Kidney (tissue), 22 donors: ENCODE measurements at places on chromosomes 3 and 15. TPM values are rescaled to one million over a fixed set of nuclear protein-coding genes. Genes with fewer than 3 reads are reported as not detected.

DNA sequence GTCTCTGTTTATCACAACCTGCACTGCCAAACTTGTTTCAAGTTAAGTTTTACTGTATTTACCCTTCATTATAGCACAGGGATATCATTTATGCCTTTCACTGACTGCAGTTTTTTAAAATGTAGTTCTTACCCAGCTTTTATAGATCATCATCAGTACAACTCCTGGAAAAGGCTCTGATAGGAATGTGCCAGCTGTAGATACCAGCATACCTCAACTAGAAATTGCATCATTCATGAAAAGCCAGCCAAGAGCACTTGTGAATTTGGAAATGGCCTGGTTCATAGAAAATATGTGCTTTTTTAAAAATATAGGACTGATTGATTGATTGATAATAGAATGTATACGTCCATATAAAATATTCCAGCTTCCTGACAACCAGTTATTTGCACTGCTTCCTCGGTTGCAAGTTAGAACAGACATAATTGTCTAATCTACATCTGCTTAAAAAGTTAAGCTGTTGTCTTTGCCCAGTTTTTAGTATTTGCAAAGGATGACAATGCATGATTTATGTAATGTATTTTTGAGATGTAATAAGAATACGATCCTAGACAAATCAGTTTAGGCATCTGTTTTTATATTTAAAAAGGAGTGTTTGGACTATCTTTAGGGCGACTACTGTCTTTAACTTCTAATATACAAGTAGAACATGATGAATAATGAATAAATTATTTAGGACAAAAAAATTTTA, 58.5 kb downstream of the DCUN1D1 start:
- no peak for DNase-seq

DNA sequence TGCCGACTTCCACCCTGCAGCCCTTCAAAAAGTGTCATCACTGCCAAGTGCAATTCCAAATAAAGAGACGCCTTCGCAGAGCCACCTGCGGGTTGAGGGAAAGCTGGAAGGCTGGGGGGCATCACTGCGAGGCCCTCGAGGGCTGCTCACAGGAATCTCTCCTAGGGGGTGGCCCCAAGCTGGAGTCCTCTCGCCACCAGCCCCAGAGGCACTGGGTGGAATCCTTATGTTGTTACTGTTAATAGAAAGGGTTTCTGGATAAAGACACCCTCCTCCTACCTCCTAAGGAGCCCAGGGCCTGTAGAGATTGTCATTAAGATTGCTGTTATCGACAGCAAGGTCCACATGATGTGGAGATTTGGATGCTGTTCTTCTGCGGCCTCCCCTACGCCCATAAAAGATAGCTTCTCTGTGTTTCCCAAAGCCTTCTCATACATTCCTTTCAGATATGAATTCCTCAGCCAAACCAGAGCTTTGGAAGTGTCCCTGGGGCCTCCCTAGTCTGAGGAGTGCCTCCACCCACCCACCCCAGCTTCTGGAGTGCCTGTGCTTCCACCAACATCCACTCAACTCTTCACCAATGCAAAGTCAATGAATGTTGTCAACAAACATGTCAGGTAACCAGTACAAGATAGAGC, 512.7 kb downstream of the SHQ1 start:
- no peak for DNase-seq

GRCh38 chr3:32696523-32696922, 11.5 kb downstream of the CNOT10 start:
- no peak for DNase-seq

GRCh38 chr3:160184655-160185054, 40.6 kb upstream of the C3orf80 start:
- DNase-seq = no peak

GRCh38 chr3:49721596-49721895, 2.1 kb upstream of the AMIGO3 start:
- DNase-seq = no peak

GRCh38 chr3:13213911-13214846, 140.9 kb upstream of the IQSEC1 start:
- no peak for DNase-seq

- no peak for DNase-seq
Observed at GRCh38 chr15:35151782-35152181, 66.7 kb upstream of the NANOGP8 start.

DNA sequence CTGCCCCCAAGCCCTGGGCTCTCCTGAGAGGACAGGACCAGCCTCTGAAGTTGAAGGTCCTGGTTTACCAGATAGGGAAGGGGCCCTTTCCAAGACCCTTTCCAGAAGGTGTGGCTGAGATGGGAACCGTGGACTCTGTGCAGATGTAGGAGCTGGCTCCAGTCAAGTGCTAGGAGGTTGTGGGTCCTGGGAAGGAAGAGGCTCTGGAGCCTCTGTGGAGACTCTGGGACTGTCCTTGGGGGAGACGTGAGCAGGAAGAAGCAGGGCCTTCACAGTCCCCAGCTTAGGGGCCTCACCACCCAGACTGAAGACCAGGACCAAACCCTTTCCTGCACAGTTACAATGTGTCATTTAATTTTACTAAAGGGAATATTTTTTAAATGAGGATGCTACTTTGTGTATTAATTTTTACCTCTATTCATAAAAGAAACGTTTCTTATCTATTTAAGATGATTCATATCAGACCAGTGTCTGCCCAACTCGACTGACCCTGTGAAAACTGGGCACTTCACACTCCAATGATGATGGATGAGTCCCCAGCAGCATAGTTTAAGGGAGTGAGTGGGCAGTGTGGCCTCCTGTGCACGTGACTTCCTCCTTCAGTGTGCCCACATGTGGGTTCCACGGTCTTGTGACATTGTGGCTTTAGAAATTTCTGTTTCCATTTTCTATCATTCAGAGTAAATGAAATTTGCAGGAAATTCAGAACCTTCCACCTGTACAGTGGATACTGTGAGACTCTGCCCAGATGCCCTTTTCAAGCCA, 10.9 kb downstream of the CCR5AS start:
- no peak for DNase-seq

DNA sequence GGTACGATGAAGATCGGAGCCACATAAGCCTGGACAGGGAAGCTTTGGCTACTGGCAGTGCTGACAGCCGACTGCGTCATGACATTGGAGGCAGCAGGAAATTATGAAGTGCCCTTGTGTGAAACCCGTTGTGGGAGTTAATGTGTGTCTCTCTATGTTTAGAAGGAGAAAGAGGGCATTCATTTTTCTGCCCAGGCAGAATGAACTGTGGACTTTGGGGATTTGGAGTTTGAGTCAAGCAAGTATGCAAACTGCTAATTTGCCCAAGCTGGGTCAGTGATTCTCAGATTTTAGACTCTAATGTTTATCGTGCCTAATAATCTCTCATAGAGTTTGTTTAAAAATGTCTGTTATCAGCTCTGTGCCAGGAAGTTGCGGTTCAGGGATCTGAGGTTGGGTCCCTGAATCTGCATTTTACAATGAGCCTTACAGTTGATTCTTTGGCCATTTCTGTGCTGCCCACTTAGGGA, 5.6 kb downstream of the CTXND1 start:
- DNase-seq = no peak

- DNase-seq = no peak
Observed at GRCh38 chr3:45002720-45003119, 23.4 kb upstream of the CLEC3B start.

- DNase-seq = no peak
Observed at GRCh38 chr3:69462022-69462825, 76.3 kb upstream of the FRMD4B start.

GRCh38 chr15:58608711-58609110, 140.8 kb downstream of the ADAM10 start:
- DNase-seq = no peak

DNA sequence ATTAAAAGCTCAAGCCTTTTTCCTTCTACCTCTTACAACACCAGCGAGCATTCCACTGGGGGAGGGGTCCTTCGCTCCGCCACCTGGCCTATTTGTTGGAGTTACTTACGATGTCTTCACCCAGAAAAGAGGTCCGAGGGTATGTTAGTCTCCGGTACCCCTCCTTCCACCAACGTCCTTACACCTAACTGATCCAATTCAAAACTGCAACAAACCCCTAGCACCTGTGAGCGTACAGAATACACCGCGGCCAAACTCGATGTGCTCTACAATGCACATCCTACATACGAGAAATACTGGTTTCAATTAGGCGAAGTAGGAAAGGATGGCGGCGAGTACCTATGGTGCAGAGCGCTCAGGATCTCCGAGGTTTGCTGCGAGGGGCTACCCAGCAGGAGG, 944 bp downstream of the SLITRK3 start:
- DNase-seq = no peak

DNA sequence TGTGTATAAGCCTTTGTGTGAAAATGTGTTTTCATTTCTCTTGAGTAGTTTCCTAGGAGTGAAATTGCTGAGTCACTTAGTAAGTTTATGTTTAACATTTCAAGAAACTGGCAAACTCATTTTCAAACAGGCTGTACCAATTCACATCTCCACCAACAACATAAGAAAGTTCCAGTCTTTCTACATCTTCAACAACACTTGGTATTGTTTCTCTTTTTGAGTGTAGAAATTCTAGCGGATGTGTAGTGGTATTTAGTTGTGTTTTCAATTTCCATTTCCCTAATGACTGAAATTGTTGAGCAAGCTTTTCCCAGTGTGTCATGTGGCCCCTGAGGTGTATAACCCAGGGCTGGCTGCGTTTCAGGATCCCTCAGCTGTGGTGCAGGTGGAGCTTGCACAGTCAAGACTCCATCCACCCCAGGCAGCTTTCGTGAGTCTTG, 258.5 kb downstream of the PDCD6IP start:
- no peak for DNase-seq

DNA sequence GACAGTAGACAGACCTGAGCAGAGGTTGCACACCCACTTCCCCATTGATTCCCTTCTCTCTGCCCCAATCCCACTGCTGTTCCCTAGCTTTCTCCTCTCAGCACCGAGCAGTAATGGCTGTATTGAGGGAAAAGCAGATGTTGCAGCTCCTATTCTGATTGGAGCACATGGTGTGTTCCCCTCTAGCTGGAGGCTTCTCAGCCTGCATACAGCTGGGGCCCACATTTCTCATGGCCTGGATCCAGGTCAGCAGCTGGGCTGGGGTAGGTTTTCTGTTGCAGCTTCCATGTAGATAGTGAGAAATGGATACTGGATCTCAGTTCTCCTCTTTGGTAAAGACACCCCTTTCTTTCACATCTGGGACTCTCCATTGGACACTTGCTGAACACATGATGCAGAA, 50.1 kb downstream of the RYR3 start:
- DNase-seq = no peak

- DNase-seq = no peak
Observed at GRCh38 chr15:93173369-93173768, 84.4 kb upstream of the RGMA start.

GRCh38 chr15:92158426-92158825, 235.3 kb upstream of the ST8SIA2 start:
- no peak for DNase-seq

GRCh38 chr15:86036243-86036642, 43.4 kb upstream of the AGBL1 start:
- DNase-seq = no peak

DNA sequence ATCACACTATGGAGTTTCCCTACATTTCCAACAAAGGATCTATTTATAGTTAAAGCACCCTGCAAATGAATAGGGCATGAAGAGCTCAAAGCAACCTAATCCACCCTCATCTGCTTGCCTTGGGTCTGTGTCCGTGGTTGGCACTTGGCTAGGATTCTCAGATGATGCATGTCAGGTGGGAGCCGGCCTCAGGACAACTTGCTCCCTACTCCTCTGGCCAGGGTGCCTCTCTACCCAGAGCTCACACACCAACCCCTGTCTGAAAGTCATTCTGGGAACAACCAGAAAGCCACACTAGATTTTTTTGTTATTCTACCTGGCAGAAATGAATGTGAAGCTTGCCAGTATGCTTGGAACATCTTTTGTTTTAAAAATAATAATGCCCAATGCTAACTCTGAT, 13.2 kb downstream of the ARHGEF3 start:
- no peak for DNase-seq

- no peak for DNase-seq
Observed at GRCh38 chr3:185931777-185932612, 5.8 kb downstream of the TRA2B start.

DNA sequence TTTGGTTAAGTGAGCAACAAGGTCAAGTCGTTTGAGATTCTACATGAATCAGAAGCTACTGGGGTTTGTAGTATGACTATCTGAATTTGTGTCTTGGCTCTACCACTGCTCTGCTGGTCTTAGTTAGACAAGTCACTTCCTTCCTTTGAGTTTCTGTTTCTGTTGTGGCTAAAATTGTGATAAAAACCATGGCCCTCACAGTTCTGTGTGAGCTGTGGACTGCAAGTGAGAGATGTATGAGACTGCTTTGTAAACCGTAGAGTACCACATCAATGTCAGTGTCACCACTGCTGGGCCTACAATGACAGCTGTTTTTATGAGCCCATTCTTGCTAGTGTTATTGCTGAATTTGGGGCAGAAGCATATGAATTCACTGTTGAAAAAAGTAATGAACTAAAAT, 32.7 kb downstream of the RARB start:
- DNase-seq = no peak

DNA sequence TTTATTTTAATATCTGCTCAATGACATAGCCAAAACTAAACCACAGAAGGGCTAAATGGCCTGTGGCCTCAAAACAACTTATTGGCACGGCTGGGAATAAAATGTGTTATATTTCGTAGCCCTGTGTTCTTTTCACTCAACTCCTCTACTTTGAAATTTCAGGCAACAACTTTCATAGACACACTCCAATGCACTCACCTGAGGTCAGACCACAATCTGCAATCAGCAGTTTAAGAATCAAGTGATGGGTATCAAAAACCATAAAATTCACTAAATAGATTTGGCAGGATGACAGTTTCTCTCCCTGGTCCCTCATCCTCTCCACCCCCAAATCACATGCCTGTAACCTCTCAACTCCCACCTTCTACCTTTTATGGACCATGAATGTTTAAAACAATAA, 2.0 kb upstream of the CD200R1 start:
- no peak for DNase-seq

DNA sequence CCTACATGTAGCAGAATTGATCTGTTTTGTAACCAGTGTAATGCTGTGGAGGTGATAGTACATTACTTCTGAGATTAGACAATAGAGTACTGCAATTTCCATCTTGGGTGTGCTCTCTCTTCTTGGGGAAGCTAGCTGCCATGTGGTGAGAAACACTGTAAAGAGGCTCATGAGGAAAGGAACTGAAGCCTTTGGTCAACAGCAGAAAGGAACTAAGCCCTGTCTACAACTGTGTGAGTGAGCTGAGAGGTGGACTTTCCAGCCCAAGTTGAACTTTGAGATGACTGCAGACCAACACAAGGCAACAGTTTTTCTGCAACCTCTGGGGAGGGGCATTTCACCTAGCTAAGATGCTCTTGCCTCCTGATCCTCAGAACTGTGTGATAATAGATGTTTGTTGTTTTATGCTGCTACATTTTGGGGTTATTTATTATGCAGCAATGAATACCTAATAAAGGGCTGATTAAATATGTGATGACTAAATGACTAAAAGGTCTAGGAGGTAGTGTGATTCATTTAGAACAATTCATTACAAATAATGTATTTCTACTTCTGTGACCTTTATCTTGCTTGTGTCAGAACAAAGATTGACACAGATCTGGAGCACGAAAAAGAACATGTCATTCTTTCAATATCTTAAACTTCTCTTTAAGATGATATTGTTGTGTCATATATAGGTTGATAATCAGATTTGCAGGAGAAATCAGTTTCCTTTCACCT, 121.6 kb upstream of the THRB start:
- DNase-seq = no peak

GRCh38 chr15:91849749-91850161, 3.8 kb upstream of the SLCO3A1 start:
- DNase-seq = no peak

Gene CYP8B1
- total RNA-seq = 10.4 TPM

Gene TEX55
- not detected for total RNA-seq

Gene OR5K1
- not detected for total RNA-seq

Gene GP5
- total RNA-seq = 0.22 TPM

Gene SUSD5
- 13.8 TPM for total RNA-seq

Gene PPP2R3A
- 71.9 TPM for total RNA-seq

Gene ADAMTS17
- 2.2 TPM for total RNA-seq

Gene CNTN4
- total RNA-seq = 13.4 TPM
